ENCODE measurements at places on chromosomes 5 and 9. TPM values are rescaled to one million over a fixed set of nuclear protein-coding genes. Genes with fewer than 3 reads are reported as not detected.

GRCh38 chr5:122321921-122322320, 9.9 kb downstream of the SNCAIP start:
- H3K4me1 ChIP-seq, result no peaks in the 10 kb centered on the region
- no peak overlapping the region for H3K27ac ChIP-seq
- no peak for DNase-seq
- H3K4me3 ChIP-seq, result no peak overlapping the region
- H3K27me3 ChIP-seq, result no peaks in the 10 kb centered on the region

DNA sequence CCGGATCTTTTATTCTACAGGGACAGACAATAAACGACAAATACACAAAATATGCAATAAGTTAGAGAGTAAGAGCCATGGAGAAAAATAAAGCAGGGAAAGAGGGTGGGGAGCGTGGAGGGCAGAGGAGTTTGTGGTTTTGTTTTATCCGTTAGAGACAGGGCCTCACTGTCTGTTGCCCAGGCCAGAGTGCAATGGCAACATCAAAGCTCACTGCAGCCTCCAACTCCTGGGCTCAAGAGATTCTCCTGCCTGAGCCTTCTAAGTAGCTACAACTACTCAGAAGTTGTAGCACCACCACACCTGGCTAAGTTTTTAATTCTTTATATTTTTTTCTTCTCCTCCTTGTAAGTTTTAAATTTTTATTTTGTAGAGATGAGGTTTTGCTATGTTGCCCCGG, 54.5 kb upstream of the CTNNA1 start:
- no peaks in the 10 kb centered on the region for H3K36me3 ChIP-seq
- H3K27ac ChIP-seq, result no peak overlapping the region
- no peaks in the 10 kb centered on the region for H3K4me1 ChIP-seq
- no peak for DNase-seq

- H3K27me3 ChIP-seq, result no peaks in the 10 kb centered on the region
- H3K4me3 ChIP-seq, result no peak overlapping the region
- no peak for DNase-seq
- H3K36me3 ChIP-seq, result no peaks in the 10 kb centered on the region
- no peak overlapping the region for H3K27ac ChIP-seq
Observed at GRCh38 chr9:16138561-16139491, 586.0 kb downstream of the CCDC171 start.

DNA sequence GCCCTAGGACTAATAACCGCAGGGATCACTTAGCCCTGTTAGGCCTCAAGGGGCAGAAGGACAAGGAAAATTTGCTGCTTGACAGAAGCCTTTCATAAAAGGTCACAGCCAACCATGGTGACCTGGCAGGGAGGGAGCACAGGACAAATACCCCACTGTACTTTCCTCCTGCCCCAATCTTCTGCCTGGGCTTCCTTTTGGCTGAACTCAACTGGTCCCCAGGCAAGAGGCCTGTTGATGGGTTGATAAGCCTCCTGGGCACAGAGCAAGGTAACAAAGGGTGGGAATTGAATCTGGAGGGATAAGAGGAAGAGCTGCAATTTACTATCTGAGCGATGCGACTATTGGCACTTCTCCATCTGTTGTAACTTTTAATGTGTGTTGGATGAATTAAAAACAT, 392.9 kb downstream of the RASEF start:
- H3K36me3 ChIP-seq, result no peaks in the 10 kb centered on the region
- no peaks in the 10 kb centered on the region for H3K4me1 ChIP-seq
- H3K4me3 ChIP-seq, result no peak overlapping the region
- H3K27ac ChIP-seq, result no peak overlapping the region

DNA sequence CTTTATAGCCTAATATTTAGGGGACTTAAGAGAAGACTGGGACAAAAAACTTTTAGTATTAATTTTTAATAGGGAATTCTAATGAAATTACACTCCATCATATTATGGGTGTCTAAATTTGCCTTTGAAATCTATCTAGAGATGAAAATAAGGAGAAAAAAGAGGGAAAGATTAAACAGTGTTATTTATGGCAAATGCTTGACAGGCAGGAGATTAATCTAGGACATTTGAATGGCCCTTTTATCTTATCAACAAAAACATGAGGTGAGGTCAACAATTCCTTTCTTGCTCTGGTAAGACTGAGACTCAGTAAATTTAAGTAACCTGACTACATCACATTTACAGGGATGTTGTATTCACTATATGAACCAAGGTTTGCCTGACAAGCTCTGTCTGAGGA, 852.8 kb upstream of the CTNND2 start:
- H3K36me3 ChIP-seq, result no peaks in the 10 kb centered on the region
- H3K4me1 ChIP-seq, result no peaks in the 10 kb centered on the region
- no peak overlapping the region for H3K27ac ChIP-seq
- no peaks in the 10 kb centered on the region for H3K27me3 ChIP-seq

DNA sequence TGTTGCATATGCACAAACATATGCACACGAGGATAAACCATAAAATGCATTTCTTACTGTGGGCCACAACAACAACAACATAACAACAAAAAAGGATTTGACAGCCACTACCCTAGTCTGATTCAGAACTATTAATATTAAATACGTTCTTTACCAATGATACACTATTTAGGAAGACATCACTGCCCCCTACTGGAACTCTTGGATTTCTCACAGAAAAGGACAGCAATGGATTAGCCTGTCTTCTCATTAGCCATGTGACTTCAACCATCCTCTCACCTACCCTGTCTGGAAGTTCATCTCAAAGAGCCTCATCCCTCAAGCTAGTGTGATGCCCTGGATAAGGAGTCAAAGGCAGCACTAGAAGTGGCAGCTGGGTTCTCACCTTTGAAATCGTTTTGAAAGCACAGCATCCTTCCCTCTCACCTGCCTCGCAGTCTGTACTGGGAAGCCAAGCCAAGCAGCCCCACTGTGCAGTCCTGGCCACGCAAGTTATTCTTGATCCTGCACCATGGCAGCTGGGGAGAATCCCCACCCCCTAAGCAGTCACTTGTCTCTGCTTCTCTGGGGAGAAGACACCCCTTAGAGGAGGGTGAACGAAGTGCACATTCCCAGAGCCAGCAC, 64.6 kb downstream of the SH3TC2 start:
- peak; percentile 39 for DNase-seq
- no peak overlapping the region for H3K4me3 ChIP-seq
- H3K27ac ChIP-seq, result no peak overlapping the region
- no peaks in the 10 kb centered on the region for H3K4me1 ChIP-seq
- no peaks in the 10 kb centered on the region for H3K36me3 ChIP-seq

DNA sequence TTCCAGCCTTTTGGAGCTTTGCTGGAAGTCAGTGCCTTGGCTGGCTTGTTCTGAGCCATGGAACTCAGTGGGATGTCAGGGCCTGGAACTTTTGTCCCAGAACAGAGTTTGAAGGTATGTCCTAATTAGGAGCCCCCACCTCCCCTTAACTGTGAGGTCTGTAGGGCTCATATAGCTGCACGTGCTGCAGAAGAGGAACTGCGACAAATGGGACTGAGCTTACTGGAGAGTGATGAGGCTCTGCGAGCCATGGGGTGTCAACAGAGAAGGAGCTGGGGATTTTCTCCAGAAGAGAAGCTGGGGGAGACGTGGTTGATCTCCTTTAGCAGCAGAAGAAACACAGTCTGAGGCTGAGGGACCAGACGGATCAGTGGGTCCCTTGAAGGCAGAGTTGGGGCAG, 10.9 kb downstream of the TMEM8B start:
- no peak overlapping the region for H3K27ac ChIP-seq
- H3K27me3 ChIP-seq, result no peaks in the 10 kb centered on the region
- no peaks in the 10 kb centered on the region for H3K36me3 ChIP-seq
- no peak for DNase-seq

DNA sequence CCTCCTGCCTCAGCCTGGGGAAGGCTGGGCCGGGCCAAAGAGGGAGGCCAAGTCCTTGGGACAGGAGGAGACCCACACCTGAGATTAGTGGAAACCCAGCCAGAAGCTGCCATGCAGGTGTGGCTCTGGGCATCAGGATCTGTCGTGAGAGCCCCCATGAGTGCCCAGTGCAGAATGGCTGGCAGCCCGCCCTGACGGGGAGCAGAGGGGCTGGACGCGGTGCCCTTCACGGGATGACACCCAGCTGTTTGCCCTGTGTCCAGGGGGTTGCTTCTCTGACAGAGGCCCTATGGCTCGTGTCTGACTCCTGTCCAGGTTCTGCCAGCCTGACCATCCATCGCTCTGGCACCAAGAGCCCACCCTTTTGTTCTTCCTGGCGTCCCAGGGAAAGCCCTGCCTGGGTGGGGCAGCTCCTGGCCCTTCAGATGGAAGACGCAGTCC, 8.5 kb downstream of the DIPK1B start:
- peaks cover 34% of the 10 kb centered on the region for H3K4me1 ChIP-seq
- peaks cover 14% of the 10 kb centered on the region for H3K36me3 ChIP-seq
- no peaks in the 10 kb centered on the region for H3K27me3 ChIP-seq
- no peak overlapping the region for H3K27ac ChIP-seq
- DNase-seq, result no peak

GRCh38 chr9:83342731-83343130, 195.5 kb downstream of the FRMD3 start:
- H3K27ac ChIP-seq, result no peak overlapping the region
- no peaks in the 10 kb centered on the region for H3K27me3 ChIP-seq
- no peaks in the 10 kb centered on the region for H3K36me3 ChIP-seq
- no peak overlapping the region for H3K4me3 ChIP-seq
- no peaks in the 10 kb centered on the region for H3K4me1 ChIP-seq
- no peak for DNase-seq

GRCh38 chr9:108812396-108813025, 43.3 kb downstream of the ACTL7B start:
- no peaks in the 10 kb centered on the region for H3K27me3 ChIP-seq
- no peaks in the 10 kb centered on the region for H3K4me1 ChIP-seq
- DNase-seq, result no peak
- H3K4me3 ChIP-seq, result no peak overlapping the region
- H3K27ac ChIP-seq, result no peak overlapping the region

- H3K27me3 ChIP-seq, result no peaks in the 10 kb centered on the region
- H3K36me3 ChIP-seq, result no peaks in the 10 kb centered on the region
- H3K4me1 ChIP-seq, result no peaks in the 10 kb centered on the region
- DNase-seq, result no peak
- H3K27ac ChIP-seq, result no peak overlapping the region
Observed at GRCh38 chr9:103991698-103992097, 102.4 kb upstream of the SMC2 start.

- no peak overlapping the region for H3K4me3 ChIP-seq
- no peak for DNase-seq
- H3K27ac ChIP-seq, result no peak overlapping the region
- H3K36me3 ChIP-seq, result peaks cover 2% of the 10 kb centered on the region
- no peaks in the 10 kb centered on the region for H3K27me3 ChIP-seq
- H3K4me1 ChIP-seq, result no peaks in the 10 kb centered on the region
Observed at GRCh38 chr5:79285285-79285684, 49.4 kb downstream of the JMY start.

- peak within 1 kb of the TSS; percentile 90 for H3K4me3 ChIP-seq
- DNase-seq, result peak; percentile 62
- H3K4me1 ChIP-seq, result peaks cover 18% of the 10 kb centered on the region
- peak within 1 kb of the TSS; percentile 73 for H3K27ac ChIP-seq
Observed at GRCh38 chr5:115601701-115602590, at the start of gene TICAM2. TSS of gene TICAM2 (minus strand) at chr5:115602479. CDS start at chr5:115581256, 21,223 bp downstream.

- H3K27me3 ChIP-seq, result no peaks in the 10 kb centered on the region
- DNase-seq, result peak; percentile 59
- H3K4me1 ChIP-seq, result peaks cover 7% of the 10 kb centered on the region
- H3K36me3 ChIP-seq, result no peaks in the 10 kb centered on the region
- H3K4me3 ChIP-seq, result no peak overlapping the region
Observed at GRCh38 chr9:131366761-131367401, 27.0 kb upstream of the PRRC2B start.

DNA sequence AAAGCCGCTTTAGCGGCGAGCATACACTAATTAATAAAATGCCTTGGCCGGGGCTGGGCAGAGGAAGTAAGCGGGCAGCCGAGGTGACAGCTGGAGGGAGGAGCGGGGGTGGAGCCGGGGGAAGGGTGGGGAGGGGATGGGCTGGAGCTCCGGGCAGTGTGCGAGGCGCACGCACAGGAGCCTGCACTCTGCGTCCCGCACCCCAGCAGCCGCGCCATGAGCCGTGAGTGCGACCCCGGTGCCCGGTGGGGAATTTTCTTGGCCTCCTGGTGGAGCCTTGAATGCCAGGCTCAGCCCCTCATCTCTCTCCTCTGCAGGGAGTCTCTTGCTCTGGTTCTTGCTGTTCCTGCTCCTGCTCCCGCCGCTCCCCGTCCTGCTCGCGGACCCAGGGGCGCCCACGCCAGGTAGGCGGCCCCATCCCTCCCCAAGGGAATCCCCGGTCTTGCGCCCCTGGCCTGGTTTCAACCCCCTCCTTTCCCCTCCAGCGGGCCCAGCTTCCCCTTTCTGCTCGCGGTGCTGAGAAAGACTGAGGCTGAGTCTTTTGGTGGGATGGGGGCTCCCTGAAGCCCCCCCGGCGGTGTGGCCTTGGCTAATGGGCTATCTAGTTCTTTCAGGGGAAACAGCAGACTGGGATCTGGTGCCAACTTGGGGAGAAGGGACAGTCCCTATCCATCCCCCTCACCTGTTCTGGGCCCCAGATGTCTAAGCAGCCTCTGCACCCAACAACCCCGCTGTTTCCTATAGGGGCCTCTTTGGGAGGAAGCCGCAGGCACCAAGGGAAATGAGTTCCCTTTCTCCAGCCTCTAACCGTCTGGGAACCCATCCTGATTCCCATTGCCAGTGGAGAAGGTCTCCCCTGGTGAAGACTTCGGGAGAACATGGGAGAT, at the start of gene PTGS1:
PTGS1 (plus strand) TSS at position 156 of the 887 bp plus-strand sequence; CDS start at position 217, 61 bp downstream.
- H3K27me3 ChIP-seq, result no peaks in the 10 kb centered on the region
- no peaks in the 10 kb centered on the region for H3K36me3 ChIP-seq
- H3K4me1 ChIP-seq, result peaks cover 19% of the 10 kb centered on the region
- no peak within 1 kb of the TSS for H3K4me3 ChIP-seq
- peak; percentile 51 for DNase-seq

- no peaks in the 10 kb centered on the region for H3K27me3 ChIP-seq
- no peaks in the 10 kb centered on the region for H3K4me1 ChIP-seq
- DNase-seq, result no peak
- H3K4me3 ChIP-seq, result no peak overlapping the region
Observed at GRCh38 chr9:21728781-21729180, 73.7 kb upstream of the MTAP start.

DNA sequence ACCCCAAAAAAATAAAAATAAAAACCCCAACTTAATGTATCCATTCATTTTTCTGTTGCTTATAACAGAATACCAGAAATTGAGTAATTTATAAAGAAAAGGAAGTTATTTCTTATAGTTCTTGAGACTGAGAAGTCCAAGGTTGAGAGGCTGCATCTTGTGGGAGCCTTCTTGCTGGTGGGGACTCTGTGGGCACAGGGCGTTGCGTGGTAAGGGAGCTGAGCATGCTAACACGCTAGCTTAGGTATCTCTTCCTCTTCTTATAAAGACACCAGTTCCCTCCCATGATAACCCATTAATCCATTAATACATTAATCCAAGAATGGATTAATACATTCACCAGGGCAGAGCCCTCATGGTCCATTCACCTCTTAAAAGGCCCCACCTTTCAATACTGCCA, 150.9 kb downstream of the ZSWIM6 start:
- no peaks in the 10 kb centered on the region for H3K36me3 ChIP-seq
- H3K27me3 ChIP-seq, result no peaks in the 10 kb centered on the region
- DNase-seq, result no peak
- peaks cover 17% of the 10 kb centered on the region for H3K4me1 ChIP-seq

The FGF1 gene
- total RNA-seq, result 0.78 TPM

The MLANA gene
- total RNA-seq, result not detected

The SLC6A18 gene
- not detected for total RNA-seq

The RNF183 gene
- total RNA-seq, result not detected

The SET gene
- total RNA-seq, result 87.2 TPM

The SURF4 gene
- total RNA-seq, result 93.9 TPM

The KIAA0825 gene
- total RNA-seq, result 5.7 TPM

The NEUROG1 gene
- not detected for total RNA-seq

The SPAG8 gene
- total RNA-seq, result 1.6 TPM

All from body of pancreas (tissue), 4 donors.